ENCODE measurements at places on chromosomes 11 and 22.

GRCh38 chr11:9231848-9232177 is 33.3 kb downstream of the DENND5A start:
- no peak for DNase-seq

GRCh38 chr11:92850296-92850826 is 119.1 kb upstream of the MTNR1B start:
- DNase-seq = no peak

DNA sequence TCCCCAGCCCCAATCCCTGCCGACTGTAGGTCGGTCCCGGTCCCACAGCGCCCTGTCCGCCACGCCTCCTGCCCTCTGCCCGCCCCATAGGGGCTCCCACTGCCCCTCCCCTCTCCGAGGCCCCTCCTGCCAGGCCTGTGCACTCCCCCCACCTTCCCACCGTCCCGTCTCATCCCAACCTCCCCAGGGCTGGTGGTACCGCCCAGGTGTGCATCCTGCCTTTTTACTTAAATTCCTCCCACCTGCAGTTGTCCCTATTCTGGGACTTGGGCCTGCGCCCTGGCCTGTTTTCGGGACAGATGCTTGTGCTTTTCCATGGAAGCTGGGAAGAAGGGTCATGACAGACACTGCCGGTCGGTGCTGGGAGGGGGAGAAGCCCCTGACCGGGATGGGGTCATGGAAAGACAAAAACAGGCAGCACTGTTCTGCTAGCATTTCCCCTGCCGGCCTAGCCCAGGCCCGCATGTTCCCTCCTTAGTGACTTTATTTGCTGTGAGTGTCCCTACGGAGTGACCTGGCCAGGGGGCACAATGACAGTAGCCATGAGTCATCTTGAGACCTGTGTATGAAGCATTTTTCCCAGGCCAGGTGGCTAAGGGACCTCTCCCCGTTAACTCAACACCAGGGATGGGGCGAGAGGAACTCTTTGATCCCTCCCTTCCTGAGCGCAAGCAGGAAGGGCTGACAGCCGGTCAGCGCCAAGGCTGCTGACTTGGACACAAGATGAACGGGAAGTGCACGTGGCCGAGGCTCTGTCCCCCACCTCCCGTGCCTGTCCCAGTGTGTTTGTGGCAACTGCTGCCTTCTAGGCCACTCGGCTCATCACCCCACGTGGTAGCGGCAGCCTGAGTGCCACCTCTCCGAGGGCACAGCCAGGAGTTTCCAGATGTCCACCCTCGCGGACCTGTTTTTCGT is 7.1 kb downstream of the TBX1 start:
- DNase-seq = no peak

- no peak for DNase-seq
Measured at GRCh38 chr11:125257190-125257579, 92.6 kb downstream of the PKNOX2 start.

DNA sequence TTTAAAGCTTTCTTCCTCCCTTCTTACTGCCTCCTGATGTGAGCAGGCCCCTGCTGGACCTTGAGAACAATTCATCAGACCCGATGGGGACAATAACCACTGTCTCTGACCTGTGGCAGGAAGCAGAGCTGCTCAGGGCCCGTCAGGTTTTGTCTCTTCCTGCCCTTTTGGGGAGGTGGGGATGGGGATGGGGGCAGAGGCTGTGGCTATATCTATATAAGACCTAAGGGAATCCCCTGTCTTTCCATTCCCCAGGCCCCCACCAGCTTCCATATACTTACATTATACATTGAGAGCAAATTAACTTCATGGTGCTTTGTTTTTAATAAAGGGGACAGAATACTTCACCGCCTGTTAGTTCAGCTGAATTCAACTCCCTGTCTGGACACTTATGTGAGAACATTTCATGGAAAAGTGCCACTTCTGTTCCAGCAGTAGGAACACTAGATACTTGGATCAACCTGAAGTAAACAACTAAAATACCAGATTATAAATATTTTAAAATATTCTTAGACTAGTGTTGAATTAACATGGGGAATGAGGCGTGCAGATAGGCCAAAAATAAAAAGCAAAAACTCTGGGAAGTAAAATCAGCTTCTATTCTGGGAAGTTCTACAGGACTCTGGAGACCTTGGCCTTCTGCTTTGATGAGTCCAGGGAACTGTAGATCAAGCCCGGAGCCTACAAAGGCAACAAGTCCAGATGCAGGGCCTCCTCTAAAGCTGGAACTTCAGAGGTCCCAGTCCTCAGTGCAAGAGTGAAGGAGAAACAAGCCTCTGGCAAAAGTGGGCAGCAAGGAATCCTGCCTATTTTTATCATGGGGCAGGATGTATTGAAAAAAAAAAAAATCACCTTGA is 11.1 kb downstream of the ZP1 start:
- no peak for DNase-seq

Measured in NCI-H1048 (cell line).